Substantia nigra (tissue), 51 donors: ENCODE measurements at places on chromosomes 1 and 21.
A peak's percentile ranks its signal among the peaks of the same experiment; 100 is the strongest.

GRCh38 chr21:27418346-27418745, 451.5 kb upstream of the ADAMTS5 start:
- no peak for DNase-seq

- no peak for DNase-seq
Measured at GRCh38 chr21:17742181-17742580, 77.0 kb downstream of the C21orf91 start.

- no peak for DNase-seq
Measured at GRCh38 chr1:92324784-92325183, 25.9 kb downstream of the RPAP2 start.

DNA sequence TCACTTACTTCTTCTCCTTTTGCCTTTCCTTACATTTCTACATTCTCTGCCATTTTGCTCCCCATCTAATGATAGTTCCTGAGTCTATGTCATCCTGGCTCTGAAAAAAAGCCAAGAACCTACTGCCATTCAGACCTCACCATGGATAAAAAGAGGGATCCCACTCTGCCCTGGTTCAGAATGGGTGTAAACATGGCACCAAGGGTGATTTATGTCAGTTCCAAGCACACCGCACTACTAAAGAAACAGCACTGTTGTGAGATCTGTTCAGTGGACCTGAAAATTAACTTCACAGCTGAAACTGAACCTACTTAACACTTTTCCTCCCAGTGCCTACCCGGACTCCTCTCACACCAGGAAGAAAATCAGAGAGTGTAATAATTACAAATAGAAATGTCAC, 72.3 kb upstream of the NTPCR start:
- no peak for DNase-seq

GRCh38 chr1:1442069-1442770, 6.7 kb downstream of the VWA1 start:
- no peak for DNase-seq

GRCh38 chr1:25568834-25569596, 25.6 kb downstream of the LDLRAP1 start:
- DNase-seq: no peak

DNA sequence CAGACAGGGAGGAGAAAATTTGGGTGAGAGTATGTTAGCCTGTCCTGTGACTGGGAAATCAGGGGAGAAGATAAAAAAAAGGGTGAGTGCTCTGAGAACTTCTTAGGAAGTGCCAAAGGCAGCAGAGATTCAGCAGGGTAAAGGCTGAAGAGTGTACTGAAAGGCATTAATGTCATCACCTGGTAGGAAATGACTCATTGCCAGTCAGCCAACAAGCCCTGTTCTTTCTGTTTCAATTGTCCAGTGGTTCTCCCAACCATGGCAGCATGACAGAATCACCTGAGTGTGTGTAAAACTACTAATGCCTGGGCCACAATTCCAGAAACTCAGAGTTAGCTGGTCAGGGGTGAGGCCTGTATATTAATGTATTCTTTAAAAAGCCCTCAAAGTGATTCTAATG, 83.5 kb downstream of the INTS7 start:
- DNase-seq: no peak

- DNase-seq: no peak
Measured at GRCh38 chr1:247304031-247304430, 27.6 kb downstream of the ZNF496 start.

- DNase-seq: no peak
Measured at GRCh38 chr1:201791779-201792173, 37.2 kb upstream of the IPO9 start.

DNA sequence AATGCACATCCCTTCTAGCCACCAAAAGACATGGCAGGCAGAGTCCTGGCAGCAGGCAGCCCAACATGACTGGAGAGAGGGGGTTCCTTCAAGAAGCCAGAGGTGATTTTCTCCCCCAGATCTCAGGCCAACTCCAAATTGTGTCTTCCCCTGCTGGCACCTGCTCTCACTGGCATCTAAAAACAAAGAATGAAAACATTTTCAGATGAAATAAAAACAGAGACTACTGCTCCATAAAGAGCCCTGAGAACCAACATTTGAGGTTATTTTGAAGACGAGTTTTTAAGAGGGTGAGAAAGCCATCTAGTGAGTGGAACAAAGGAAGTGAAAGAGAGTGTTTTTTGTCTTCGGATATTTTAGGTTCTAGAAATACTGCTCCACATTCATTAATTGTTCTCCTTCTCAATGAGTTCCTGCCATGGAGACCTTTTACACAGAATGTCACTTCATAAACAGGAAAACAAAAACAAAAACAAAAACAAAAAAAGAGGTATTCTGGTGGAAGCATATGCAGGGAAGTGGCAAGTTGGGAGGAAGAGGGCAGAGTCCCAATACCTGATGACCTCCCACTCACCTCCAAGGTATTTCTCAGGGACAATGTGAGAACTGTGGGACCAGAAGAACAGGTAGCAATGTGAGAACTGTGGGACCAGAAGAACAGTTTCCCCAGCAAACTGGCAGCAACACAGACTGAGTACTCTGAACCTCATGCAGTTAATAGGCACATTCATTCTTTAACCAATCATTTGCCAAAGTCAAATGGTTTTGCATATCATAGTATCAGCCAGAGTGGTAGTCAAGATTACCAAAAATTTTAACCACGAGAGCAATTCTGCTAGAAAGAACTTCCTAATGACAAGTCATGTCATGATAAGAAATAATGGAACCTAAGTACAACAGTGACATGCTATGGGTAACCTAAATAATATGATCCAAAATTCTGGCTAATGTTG, 50.0 kb downstream of the KIAA0319L start:
- DNase-seq: no peak

DNA sequence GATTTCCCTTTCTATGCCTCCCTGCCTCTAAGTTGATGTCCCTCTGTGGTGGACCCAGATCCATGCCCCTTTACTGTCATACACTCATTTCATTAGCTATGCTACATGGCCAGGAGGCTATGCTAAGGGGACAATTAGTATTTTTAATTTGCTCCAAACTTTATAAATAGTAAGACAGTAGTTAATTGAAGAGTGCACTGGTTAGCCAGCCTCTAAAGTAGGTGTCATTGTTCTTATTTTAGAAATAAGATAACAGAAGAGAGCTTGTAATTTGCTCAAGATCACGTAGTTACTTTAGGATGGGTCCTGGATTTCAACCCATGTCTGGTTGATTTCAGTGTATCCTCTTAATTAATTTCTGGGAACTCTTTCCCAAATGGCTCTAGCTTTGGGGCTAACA, 29.4 kb upstream of the GNG12 start:
- DNase-seq: no peak

DNA sequence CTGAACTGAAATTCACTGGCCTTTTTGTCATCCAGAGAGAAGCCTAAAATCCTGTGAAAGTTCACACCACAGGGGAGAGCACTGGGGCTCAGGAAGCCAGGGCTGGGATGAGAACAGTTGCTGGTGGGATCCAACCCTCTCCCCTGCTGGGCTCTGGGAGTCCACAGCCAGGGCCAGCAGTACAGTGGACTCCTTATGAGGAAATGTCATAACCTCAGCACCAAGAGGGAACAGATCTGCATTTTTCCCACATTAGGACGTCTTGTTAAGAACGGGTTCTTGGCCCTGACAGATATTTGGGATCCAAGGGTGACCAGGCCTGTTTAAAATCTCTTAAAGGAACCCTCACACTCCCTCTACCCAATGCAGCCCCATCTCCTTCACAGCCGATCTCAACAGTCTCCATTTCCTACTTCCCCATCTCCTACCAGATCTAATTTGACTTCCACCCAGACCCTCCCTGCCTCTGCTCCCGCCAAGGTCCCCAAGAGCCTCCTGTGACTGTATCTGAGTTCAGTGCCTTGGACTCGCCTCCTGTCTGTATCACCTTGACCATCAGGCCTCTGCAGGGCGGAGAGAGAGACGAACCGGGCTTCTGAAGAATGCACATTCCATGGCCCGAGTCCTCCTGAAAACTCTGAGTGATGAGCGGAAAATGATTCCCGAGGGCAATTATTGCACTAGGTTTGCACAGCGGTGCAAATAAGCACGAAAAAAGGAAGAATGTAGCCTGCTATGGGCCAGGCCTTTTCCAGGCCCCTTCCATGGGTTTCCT, 159.9 kb downstream of the TRABD2B start:
- DNase-seq: no peak

- no peak for DNase-seq
Measured at GRCh38 chr1:112285316-112285715, 110.7 kb upstream of the CTTNBP2NL start.

DNA sequence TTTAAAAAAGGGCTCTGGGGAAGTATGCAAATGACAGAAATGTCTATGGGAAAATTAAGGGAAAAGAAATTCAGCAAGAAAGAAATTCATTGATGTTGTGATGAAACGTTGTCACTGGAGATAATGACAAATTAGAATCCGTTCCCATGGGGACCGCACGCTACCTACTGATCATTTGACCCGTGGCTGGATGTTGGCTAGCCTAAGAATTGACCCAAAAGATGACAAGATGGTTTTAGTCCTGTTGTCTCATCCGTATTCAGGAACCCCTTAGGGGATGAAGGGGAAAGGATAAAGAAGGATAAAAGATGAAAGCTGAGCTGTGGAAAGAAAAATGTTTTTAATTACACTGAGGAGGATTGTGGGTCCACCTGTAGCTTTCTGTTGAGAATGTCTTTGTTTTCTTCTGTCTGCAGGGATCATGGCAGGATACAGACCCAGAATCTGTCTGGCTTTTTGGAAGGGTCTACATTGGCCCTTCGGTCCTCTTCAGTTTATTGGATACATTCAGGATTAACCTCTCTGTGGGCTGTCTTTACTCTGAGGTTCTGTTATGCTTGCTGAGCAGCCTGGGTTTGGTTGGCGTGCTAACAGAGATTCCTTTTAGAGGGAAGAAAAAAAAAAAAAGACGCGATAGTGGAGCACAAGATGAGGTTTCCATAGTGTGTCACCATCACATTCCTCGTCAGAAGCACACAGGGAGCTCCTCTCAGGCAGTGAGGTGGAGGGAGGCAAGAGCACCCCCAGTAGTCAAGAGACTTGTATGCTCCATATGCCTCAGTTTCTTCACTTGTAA, 106.2 kb downstream of the CACHD1 start:
- no peak for DNase-seq

- no peak for DNase-seq
Measured at GRCh38 chr1:11841245-11842153, 6.1 kb downstream of the NPPA start.

DNA sequence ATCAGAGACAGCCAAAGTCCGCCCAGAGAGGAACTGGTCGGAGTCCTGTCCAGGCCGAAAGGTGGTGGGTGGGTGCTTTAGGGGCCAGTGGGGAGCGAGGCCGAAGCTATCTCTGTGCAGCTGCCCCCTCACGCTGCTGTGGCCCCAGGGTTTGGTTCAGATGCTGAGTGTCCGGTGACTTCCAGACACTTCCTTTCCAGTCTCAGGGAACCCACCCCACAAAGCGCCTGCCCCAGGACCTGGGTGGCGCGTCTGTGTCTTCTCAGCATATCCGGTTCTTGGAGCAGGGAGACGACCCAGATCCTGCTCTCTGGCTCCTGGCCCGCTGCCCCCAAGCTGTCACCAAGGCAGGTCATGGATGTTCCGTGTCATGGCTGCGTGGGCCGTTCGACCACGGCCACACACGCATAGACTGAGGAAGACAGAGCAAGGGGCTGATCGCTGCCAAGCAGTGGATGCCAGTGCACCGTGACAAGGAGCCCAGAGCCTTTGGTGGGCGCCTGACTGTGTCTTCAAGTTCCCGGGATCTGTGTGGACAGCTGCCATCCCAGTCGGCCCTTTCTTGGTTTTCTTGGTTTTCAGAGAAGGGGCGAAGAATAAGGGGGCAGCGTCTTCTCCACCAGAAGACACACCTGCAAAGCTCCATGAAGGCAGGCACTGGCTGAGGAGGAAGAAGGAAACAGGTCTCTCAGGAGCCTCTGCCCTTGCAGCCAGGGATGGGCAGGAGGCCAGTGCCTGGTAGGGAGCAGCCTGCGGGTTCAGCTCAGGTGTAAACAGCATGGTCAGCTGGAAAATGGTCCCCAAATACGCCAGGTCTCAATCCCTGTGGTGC, 22.9 kb upstream of the COL18A1 start:
- no peak for DNase-seq

- peak; percentile 56 for DNase-seq
Measured at GRCh38 chr1:11784993-11785769, 20.6 kb downstream of the MTHFR start.

- DNase-seq: no peak
Measured at GRCh38 chr1:10638559-10639005, 157.9 kb downstream of the CASZ1 start.

DNA sequence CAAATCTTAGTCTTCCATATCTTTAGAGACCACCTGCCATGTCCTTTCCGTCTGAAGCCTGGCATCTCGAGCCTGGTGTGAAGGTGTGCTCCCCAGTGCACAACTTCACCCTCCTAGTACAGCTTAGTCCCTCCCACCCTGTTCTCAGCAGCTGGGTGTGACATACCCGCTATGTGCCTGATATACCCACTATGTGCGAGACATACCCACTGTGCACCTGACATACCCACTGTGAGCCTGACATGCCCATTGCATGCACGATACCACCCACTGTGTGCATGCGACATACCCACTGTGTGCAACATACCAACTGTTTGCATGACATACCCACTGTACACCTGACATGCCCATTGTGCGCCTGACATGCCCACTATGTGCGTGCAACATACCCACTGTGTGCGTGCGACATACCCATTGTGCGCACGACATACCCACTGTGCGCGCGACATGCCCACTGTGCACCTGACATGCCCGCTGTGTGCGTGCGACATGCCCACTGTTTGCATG, 3.0 kb upstream of the RRP1 start:
- DNase-seq: no peak

- DNase-seq: no peak
Measured at GRCh38 chr1:153849487-153850185, 73.1 kb downstream of the GATAD2B start.

GRCh38 chr1:228464487-228464983, 22.6 kb upstream of the RNF187 start:
- peak; percentile 67 for DNase-seq

DNA sequence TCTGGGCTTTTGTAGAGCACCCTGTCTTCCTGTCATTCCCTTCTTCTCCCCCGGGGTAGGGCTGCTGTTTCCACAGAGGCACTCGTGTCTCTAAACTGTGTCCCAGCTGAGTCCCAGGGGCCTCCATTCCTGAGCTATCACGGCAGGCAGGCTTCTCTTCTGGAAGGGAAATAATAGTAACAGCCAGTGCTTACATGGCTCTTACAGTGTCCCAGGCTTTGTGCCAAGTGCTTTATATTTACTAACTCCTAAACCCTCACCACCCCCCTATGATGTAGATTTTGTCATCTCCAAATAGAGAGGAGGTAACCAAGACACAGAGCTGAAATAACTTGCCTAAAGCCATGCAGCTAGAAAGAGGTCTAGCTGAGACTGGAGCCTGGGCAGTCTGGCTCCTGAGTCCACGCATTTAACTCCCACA, 1.4 kb upstream of the CELF3 start:
- DNase-seq: no peak

GRCh38 chr1:172269084-172269483, 151.4 kb upstream of the C1orf105 start:
- DNase-seq: no peak

DNA sequence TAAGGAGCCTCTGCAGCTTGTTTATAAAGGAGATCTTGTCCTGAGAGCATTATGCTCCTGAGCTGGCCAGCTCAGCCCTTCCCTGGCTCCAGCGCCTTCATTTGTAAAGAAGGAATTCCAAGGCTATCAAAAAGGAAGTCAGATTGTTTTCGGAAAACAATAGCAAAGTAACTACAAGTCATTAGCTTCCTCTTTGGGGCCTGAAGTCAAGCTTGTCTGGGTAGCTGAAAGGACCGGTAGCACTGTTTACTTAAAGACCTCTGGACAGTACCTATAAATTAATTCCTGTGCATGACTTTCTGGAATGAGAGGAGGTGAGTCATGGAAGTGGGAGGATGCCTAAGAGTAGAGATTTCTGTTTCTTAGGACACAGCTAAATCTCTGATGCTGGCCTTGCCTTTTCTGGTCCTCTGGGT, 20.7 kb upstream of the GJA5 start:
- DNase-seq: no peak
